Astrocyte of the spinal cord (primary cell): ENCODE measurements at places on chromosomes 3 and 15.

- DNase-seq, result no peak
These were observed 868 bp downstream of the BTBD1 start for GRCh38 chr15:83066034-83066733.

- DNase-seq, result peak; percentile 82
These were observed 90.3 kb downstream of the FMN1 start for GRCh38 chr15:33104212-33104611.

DNA sequence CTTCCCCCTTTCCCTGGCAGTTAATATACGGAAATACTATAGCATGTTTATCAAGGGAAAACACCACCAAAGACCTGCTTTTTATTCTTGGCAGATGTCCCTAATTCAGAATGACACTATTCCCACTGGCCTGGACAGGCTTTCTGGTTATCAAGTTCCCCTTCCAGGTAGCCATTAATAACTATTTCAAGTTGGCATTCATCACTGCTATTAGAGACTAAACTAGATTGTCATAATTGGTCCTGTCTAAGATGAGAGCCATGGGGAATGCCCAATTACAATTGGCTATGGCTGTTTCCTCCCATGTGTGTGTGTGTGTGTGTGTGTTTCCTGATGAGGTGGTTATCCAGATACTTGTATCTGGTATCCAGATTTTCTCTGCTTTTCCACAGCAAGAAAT is 608.1 kb downstream of the SQOR start:
- no peak for DNase-seq

DNA sequence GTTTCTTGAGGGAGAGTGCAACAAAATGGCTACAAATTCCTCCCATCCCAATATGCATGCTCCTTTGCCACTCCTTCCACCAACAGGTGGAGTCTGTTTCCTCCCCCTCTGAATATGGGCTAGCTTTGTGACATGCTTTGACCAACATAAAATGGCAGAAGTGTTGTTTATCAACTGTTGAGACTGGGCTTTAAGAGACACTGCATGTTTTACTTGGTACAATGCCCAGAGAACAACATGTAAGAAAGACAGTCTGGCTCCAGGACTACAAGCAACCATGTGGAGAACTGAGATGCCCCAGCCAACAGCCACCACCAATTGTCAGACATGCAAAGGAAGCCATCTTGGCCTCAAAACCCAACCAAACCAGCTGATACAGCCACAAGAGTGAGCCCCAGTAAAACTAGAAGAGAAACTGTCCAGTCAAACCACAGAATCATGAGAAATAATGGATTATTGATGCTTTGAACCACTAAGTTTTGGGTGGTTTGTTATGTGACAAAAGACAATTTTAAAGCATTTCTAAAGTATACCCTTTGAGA is 40.5 kb downstream of the NUDT16 start:
- DNase-seq, result peak; percentile 12

DNA sequence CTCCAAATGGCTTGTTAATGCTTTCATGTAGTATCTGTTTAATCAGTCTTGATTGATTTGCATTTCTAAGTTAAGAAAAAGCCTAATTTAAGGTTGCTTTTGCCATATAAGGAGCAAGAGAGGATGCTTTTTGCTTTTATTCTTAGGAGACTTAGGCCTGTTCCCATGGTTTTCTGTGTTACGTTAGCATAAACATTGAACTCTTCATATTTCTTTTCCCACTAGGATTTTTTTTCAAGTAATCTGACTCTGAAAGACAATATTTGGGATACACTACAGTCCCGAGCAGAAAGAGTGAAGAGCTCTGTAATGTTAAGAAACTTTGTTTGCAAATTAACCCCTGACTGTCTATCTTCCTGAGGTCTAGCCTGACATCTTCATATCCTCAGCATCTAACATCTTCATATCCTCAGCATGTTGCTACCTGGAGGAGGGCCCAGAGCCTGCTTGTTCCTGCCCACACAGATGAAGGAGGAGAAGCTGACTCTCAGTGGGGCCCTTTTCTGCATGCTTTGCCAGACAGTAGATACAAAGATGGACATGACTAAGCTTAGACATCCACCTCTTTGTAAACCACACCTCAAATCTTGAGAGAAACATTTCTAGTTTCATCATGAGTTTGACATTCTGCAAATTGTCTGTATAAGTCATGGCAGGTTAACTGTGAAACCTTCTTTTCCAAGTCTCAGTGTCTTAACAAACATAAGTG is 86.2 kb upstream of the COL6A5 start:
- no peak for DNase-seq

GRCh38 chr15:25862472-25863110 is 536 bp downstream of the ATP10A start:
- DNase-seq, result peak; percentile 33

GRCh38 chr15:100902436-100903167 is 16.6 kb upstream of the LRRK1 start:
- peak; percentile 79 for DNase-seq

DNA sequence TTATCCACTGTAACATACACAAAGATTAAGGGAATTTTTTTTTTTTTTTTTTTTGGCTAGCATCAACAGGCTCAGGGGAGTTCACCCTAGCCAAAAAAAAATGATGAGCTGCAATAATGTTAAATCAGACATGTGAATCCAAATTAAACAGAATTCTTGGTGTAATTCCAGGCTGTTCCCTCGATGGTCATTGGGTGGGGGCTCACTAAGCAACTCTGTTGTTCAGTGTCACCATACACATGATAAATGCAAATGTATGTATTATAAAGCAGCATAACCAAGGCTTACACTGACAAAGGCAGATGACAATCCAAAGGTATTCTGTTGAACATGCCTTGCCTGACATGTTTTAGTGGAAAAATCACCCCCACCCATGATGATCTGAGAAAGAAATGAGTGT is 29.0 kb downstream of the IL1RAP start:
- no peak for DNase-seq
